Activated CD4-positive, alpha-beta T cell treated with anti-CD3 and anti-CD28 coated beads for 36 hours (primary cell): ENCODE measurements at places on chromosomes 2 and 18.

- H3K4me1 ChIP-seq: peaks cover 8% of the 10 kb centered on the region
- no peak for DNase-seq
- H3K27ac ChIP-seq: no peak overlapping the region
- H3K4me3 ChIP-seq: no peak overlapping the region
- H3K27me3 ChIP-seq: peaks cover 9% of the 10 kb centered on the region
Measured at GRCh38 chr2:119229716-119230115, 6.1 kb downstream of the STEAP3 start.

DNA sequence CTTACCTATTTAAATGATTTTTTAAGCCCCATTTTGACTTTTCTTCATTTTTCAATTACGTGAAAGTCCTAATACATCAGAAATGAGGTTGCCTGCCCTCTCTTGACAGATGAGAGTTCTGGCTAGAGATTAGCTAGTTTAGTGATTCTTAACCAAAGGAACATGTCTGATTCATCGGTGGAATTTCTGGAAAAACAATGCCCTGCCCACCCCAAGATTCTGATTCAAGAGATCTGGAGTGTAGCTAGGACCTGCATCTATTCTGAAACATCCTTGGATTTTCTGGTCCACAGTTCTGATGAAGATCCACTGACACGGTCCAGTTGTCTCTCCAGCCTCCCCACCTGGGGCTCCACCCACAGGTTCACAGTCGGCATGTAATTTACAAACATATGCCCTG is 111.2 kb downstream of the KLF7 start:
- DNase-seq: no peak
- H3K4me3 ChIP-seq: no peak overlapping the region
- no peaks in the 10 kb centered on the region for H3K4me1 ChIP-seq
- no peaks in the 10 kb centered on the region for H3K36me3 ChIP-seq
- H3K27me3 ChIP-seq: no peaks in the 10 kb centered on the region

DNA sequence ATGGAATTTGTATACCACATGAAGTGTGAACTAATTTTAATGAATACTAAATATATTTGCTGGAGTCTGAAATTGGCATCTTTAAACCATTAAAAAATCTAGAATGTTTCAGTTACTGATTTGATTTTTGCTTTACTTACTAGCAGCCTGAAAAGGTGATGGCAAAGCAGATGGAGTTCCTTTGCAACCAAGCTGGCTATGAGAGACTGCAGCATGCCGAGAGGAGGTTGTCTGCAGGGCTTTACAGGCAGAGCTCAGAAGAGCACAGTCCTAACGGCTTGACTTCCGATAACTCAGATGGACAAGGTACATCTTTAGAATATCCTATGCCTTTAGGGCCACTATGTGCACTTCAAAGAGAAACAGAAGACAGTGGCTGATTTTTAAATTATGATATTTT is 36.5 kb downstream of the NAB1 start:
- DNase-seq: no peak
- H3K36me3 ChIP-seq: peaks cover 37% of the 10 kb centered on the region
- H3K4me1 ChIP-seq: peaks cover 11% of the 10 kb centered on the region
- no peaks in the 10 kb centered on the region for H3K27me3 ChIP-seq

- H3K36me3 ChIP-seq: peaks cover 4% of the 10 kb centered on the region
- H3K4me1 ChIP-seq: no peaks in the 10 kb centered on the region
- no peaks in the 10 kb centered on the region for H3K27me3 ChIP-seq
- H3K4me3 ChIP-seq: no peak overlapping the region
Measured at GRCh38 chr2:31240381-31241365, 6.7 kb downstream of the EHD3 start.

DNA sequence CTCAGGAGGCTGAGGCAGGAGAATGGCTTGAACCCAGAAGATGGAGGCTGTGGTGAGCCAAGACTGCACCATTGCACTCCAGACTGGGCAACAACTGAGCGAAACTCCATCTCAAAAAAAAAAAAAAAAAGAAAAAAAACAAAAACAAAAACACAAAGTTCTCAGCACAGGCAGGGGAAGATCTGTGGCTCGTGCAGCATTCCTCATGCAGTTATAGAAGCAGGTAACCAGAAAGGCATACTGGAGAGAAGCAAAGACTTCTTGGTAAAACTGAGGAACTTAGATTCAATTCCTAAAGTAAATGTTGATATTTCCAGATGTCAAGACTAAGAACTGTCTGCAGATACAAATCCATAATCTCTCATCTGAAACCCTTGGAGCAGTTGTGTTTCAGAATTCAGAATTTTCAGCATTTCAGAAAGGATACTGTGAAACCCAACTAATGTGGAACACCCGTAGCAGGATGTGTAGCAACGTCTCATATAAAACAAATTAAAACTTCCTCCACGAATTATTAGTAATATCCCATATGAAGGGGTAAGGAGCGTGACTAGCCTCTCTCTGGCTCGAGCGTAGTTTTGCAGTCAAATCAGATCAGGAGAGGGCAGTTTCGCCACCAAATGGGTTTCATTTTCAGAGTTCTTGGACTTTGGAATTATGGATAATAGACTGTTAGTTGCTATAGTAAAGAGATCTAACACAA is 13.2 kb upstream of the SLC25A52 start:
- H3K4me1 ChIP-seq: no peaks in the 10 kb centered on the region
- H3K27ac ChIP-seq: no peak overlapping the region
- peaks cover 4% of the 10 kb centered on the region for H3K27me3 ChIP-seq
- H3K4me3 ChIP-seq: no peak overlapping the region

GRCh38 chr2:241565411-241565810 is 6.9 kb downstream of the BOK start:
- no peak overlapping the region for H3K4me3 ChIP-seq
- no peaks in the 10 kb centered on the region for H3K36me3 ChIP-seq
- no peak for DNase-seq
- peaks cover 3% of the 10 kb centered on the region for H3K27me3 ChIP-seq
- no peak overlapping the region for H3K27ac ChIP-seq
